ENCODE measurements at places on chromosomes 1 and 21. TPM values are rescaled to one million over a fixed set of nuclear protein-coding genes. Genes with fewer than 3 reads are reported as not detected.

KIF21B gene
- polyA plus RNA-seq, result 0.46 TPM

LAMC2 gene
- polyA plus RNA-seq, result 2.0 TPM

LRRC53 gene
- polyA plus RNA-seq, result not detected

CHIA gene
- polyA plus RNA-seq, result 0.03 TPM

FCMR gene
- polyA plus RNA-seq, result 5.7 TPM

NAV1 gene
- 4.1 TPM for polyA plus RNA-seq

BNIPL gene
- 0.16 TPM for polyA plus RNA-seq

HMCN1 gene
- 3.8 TPM for polyA plus RNA-seq

FAM163A gene
- polyA plus RNA-seq, result 0.05 TPM

LCE2A gene
- not detected for polyA plus RNA-seq

ZNF683 gene
- 0.46 TPM for polyA plus RNA-seq

RIMS3 gene
- 0.36 TPM for polyA plus RNA-seq

MYOC gene
- polyA plus RNA-seq, result 0.47 TPM

CNKSR1 gene
- polyA plus RNA-seq, result 1.1 TPM

OPTC gene
- polyA plus RNA-seq, result not detected

ENAH gene
- 13.9 TPM for polyA plus RNA-seq

SH3BGRL3 gene
- polyA plus RNA-seq, result 269 TPM

OR10J1 gene
- polyA plus RNA-seq, result not detected

FCGR3B gene
- polyA plus RNA-seq, result 0.36 TPM

ARHGAP30 gene
- 9.8 TPM for polyA plus RNA-seq

Measured in adipose tissue (tissue), 3 donors.